ENCODE measurements at places on chromosomes 3 and 15.
A peak's percentile ranks its signal among the peaks of the same experiment; 100 is the strongest.

- DNase-seq, result peak; percentile 42
Measured at GRCh38 chr3:184377882-184378445, at the start of gene THPO. TSS of gene THPO (minus strand) at chr3:184378207. CDS start at chr3:184376259, 1,948 bp downstream.

GRCh38 chr3:110070161-110070916 lies 733.0 kb upstream of the DPPA4 start:
- no peak for DNase-seq

DNA sequence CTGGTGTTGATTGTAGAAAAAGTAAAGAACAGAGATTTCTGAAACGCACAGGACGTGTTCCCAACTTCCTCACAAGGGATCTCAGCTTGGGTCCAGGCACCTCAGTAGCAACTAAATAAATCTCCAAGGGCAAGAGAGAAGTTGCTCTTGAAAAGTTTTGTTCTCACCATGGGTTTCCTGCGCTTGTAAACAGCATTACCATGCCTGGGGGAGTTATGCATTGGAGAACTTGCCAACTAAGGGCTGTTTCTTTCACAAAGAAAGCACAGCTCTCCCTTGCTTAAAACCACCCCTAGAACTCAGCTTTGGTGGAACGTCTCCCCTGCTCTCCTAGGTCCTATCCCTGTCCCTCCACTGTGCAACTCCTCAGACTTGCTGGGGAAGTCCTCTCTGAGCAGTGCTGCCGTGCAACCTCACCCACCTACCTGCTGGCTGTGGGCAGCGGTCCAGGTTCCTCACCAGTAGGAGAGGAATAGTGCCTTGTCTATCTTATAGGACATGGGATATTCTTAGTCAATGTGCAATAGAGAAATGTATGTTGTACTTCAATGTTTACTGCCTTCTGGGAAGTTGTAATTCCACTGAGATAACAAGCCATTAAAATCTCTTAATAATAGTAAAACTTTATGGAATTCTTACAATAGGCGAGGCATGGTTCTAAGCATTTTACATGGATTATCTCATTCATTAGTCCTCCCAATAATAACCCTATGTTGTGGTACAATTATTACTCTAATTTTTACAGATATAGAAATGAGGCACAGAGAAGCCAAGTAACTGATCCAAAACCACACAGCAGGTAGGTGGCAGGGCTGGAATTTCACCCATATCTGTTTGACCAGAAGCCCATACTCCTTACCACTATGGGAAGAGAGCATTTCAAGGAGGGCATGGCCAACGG lies 51.5 kb downstream of the UMPS start:
- no peak for DNase-seq

- DNase-seq, result no peak
Measured at GRCh38 chr3:18751514-18751913, 326.4 kb upstream of the SATB1 start.

All from posterior cingulate gyrus (tissue), 11 donors.